ENCODE measurements at places on chromosomes 3 and 15.

DNA sequence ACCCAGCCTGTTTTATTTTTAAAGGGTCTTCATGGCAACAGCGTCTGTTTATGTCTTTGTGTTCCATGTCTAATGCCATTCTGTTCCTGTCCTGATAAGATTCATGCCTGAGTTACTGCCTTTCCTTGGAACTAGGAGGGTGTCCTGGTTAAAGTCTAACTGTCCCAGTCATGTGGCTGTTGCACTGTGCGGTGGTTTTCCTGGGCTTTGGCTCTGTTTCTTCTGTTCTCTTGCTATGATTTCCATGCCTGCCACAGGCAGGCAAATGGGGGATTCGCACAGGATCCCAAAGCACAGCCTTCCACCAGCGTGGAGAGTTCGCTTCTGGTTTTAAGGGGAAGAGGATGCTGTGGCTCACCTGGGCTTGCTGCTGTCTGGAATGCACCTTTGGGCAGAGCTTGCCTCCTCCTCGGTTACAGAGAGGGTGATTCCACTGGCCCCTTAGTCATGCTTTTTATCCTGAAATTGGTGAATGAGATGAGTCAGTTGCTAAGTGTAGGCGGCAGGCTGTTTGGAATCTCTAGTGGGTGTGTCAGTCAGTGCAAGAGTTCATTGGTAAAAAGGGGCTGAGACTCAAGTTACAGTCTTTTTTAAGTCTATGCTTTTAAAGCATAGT lies 86.8 kb downstream of the CCK start:
- no peak for DNase-seq

- no peak for DNase-seq
Measured at GRCh38 chr3:184697845-184698244, 14.0 kb downstream of the MAGEF1 start.

DNA sequence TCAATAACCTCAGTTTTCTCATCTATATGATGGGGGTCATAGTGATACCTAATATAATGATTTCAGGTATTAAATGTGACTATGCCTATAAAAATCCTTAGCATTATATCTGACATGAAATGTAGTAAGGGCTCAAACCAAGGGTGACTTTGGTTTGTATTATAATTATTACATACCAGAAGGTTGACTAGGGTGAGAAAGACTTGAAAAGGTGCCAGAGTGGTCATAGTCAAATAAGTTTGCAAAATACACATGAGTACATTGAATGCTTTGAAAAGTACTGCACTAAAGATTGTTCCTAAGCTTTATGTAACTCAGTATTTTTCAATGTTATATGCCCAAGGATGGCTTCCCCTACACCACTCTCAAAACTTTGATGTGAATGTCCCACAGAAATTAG lies 297.2 kb downstream of the ARPP21 start:
- no peak for DNase-seq

DNA sequence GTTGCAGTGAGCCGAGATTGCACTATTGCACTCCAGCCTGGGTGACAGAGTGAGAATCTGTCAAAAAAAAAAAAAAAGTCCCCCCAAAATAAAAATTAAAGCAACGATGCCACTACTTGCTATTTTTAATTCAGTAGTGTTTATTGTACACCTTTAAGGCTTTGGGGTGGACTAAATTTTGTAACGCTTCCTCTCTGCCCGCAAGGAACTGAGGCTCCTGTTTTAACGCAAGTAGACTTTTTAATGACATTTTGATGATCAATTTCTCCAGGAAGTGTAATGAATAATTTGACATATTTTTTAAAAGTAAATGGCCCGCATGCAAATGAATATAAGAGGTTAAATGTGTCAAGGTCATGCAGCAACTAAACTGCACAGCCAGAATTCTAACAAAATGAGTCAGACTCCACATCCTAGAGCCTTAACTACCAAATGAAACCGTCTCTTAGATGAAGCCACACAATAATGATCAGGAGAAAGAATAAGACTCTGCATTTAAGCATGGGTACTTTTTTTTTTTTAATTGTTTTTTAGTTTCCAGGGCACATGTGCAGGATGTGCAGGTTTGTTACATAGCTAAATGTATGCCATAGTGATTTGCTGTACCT lies 96.8 kb upstream of the LMOD3 start:
- no peak for DNase-seq

DNA sequence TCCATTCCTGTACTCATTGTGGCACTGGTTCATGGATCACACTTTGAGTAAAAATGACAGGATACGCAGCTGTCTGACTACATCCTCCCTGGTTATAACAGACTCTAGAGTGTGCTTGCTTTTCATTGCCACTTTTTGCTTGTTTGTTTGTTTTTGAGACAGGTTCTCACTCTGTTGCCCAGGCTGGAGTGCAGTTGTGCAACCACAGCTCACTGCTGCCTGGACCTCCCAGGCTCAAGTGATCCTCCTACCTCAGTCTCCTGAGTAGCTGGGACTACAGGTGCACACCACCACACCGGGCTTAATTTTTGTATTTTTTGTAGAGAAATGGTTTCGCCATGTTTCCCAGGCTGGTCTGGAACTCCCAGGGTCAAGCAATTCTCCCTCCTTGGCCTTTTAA lies 89.3 kb upstream of the ROBO2 start:
- DNase-seq: no peak

- DNase-seq: no peak
Measured at GRCh38 chr15:68112706-68113105, 58.6 kb downstream of the PIAS1 start.

DNA sequence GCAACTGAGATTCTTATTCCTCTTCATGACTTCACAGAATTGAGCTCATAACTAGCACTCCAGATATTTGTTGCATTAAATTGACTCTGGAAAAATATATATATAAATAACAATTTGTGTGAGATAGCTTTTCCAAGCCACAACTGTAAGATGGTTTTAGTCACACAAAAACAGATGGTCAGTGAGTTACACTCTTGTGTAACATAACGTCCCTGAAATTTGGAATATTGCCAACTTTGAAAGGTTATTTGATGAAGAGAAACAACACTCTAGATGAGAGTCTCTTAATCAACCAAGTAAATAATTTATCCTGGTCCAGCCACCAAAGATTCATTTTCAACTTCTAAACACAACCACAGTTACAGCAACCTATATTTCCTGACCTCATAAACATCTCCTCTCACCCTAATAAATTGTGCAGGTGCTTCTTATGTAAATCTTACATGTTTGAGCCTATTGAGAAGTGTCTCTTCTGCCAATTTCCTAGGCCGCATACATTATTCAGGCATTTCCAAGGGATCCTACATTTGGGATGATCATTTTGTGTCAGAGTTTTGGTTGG lies 84.9 kb upstream of the ACP3 start:
- no peak for DNase-seq

- DNase-seq: no peak
Measured at GRCh38 chr3:160260587-160261270, 35.5 kb downstream of the C3orf80 start.

GRCh38 chr3:138717348-138717747 lies 108.8 kb downstream of the FAIM start:
- no peak for DNase-seq

DNA sequence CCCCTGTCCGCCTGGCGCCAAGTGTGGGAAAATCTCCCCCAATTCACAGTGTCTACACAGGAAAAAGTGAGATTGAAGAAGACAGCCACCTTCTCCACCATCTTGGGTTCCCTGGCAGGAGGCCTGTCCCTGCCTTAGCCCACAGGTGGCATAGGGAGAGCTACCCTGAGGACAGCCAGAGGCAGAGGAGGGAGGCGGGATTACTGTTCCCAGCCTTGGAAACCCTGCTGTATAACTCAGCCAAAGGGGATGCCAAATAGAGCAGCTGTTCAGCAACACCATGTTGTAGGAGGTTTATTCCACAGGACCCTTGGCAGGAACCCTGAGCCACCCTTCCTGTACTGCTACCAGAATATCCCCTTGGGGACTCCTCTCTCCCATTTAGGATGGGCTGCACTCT lies 54.8 kb downstream of the PAK2 start:
- DNase-seq: no peak

GRCh38 chr15:66498501-66499386 lies 1.2 kb upstream of the SNAPC5 start:
- DNase-seq: no peak
